ENCODE measurements at places on chromosomes 12 and 14. TPM values are rescaled to one million over a fixed set of nuclear protein-coding genes. Genes with fewer than 3 reads are reported as not detected.

Gene EIF2S3B
- total RNA-seq = 2.1 TPM

Gene SSPN
- total RNA-seq = not detected

Gene SIX1
- total RNA-seq = not detected

DNA sequence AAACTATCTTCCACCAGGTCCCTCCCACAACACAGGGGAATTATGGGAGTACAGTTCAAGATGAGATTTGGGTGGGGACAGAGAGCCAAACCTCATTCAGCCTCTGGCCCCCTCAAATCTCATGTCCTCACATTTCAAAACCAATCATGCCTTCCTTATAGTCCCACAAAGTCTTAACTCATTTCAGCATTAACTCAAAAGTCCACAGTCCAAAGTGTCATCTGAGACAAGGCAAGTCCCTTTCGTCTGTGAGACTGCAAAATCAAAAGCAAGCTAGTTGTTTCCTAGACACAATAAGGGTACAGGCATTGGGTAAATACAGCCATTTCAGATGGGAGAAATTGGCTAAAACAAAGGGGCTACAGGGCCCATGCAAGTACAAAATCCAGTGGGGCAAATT lies 147.6 kb downstream of the RAD51B start:
- no peak for DNase-seq

GRCh38 chr14:58805605-58806409 lies 168.0 kb downstream of the DACT1 start:
- no peak for DNase-seq

Gene NFE2
- not detected for total RNA-seq

DNA sequence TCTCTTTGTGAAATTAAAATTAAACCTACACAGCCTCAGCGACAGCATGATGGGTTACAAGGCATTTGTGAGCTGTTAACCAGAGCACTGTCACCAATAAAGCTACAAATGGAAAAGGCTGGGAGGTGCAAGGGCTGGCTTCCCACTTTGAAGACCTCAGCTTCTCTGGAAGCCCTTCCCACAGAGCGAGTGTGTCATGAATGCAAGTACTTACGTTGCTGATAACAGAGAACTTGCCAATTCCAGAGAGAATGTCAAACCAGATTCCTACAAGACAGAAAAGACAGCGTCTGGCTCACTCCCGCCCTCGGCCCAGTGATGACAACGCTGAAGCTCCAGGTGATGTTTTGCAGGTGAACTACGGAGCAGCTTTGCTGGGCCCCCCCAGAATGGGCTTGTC lies 145.8 kb downstream of the NTF3 start:
- DNase-seq = no peak

All from activated naive CD4-positive, alpha-beta T cell treated with anti-CD3 and anti-CD28 coated beads for 36 hours (primary cell).